HEK293T (cell line): ENCODE measurements at places on chromosomes 5 and 9.

GRCh38 chr5:16431490-16431889, 34.1 kb downstream of the ZNF622 start:
- no peak for DNase-seq

DNA sequence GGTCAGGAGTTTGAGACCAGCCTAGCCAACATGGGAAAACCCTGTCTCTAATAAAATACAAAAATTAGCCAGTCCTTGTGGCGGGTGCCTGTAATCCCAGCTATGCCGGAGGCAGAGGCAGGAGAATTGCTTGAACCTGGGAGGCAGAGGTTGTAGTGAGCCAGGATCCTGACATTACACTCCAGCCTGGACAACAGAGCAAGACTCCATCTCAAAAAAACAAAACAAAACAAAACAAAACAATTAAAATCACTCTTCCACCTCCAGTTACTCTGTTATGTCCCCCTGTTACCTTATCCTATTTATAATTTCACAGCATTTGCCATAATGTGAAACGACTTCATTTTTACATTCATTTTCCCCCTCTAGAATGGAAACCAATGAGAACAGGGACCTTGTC, 54.4 kb downstream of the CXXC5 start:
- DNase-seq: no peak

- DNase-seq: no peak
Measured at GRCh38 chr5:173472164-173472563, 143.9 kb upstream of the STC2 start.

DNA sequence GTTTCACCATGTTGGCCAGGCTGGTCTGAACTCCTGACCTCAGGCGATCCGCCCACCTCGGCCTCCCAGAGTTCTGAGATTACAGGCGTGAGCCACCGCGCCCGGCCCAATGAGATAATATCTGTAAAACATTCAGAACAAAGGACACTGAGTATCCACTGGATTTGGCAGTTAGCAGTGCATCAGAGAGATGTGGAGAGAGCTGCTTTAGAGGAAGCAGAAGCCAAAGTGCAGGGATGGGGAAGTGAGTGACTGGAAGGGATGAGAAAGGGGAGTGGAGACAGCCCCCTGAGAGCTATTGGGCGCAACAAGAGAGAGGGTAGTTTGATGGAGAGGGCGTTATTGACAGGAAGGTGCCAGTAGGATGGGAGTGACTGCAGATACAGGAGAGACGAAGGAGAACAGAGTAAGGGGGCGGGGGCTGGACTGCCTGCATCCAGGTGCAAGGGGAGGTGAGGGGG, 157.5 kb upstream of the SHB start:
- DNase-seq: peak; percentile 25

DNA sequence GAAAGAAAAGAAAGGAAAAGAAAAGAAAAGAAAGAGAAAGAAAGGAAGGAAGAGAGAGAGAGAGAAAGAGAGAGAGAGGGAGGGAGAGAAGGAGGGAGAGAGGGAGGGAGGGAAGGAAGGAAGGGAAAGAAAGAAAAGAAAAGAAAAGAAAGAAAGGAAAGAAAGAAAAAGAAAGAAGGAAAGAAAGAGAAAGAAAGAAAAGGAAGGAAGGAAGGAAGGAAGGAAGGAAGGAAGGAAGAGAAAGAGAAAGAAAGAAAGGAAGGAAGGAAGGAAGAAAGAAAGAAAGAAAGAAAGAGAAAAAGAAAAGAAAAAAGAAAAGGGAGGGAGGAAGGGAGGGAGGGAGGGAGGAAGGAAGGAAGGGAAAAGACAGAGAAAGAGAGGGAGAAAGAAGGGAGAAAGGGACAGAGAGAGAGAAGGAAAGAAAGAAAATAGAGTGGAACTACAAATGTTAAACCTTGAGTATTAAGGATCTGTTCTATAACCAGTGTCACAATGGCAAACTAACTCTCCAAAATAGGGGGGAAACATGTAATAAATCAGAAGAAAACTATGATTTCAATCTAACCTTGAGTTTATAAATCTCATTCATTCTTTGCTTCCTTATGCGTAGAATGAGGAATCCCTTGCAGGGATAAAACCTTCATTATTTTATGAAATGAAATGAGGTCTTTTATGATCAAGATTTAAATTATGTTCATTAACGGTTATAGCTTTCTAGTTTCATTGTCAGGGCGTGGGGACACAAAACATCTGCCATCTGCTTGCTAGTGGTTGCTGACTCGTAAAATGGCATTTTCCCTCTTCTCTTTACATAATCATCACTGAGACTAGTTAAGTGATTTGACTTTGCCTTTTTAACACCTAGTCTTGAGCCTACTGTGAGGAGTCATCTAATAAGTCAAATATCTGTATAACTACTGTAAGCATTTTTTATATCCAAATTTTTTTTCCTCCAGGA, 40.7 kb upstream of the RAD23B start:
- no peak for DNase-seq

DNA sequence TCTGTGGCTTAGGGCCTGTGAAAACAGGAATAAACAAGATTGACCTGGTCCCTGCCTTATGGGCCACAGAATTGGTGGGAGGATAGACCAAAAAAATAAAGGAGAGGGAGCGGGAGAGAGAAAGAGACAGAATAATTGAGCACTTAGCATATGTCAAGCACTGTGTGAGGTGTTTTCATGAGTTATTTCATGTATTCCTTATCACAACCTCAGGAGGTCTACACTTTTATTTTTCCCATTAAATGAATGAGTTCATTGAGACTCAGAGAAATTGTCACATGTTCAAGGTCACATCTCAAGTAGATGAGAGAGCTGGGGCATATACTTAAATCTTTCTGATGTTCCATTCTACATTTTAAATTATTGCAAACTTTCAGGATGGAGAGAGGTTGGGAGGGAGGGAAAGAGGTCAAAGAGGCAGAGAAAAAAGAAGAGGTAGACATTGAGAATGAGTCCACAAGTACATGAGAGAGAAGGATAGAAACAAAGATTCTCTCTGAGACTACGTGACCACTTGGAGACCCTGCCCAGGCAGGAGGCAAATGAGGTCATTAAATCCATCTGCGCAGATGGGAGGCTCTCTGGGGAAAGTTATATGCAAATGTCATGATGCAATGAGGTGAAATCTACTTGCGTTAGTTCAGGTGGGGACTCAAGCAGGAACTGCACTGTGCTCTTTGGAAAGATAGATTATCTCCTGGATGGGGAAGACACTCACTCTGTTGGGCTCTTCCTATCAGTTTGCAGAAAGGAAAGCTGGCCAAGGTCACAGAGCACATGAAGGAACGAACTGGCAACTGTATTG, 241.5 kb downstream of the PAPPA start:
- no peak for DNase-seq

DNA sequence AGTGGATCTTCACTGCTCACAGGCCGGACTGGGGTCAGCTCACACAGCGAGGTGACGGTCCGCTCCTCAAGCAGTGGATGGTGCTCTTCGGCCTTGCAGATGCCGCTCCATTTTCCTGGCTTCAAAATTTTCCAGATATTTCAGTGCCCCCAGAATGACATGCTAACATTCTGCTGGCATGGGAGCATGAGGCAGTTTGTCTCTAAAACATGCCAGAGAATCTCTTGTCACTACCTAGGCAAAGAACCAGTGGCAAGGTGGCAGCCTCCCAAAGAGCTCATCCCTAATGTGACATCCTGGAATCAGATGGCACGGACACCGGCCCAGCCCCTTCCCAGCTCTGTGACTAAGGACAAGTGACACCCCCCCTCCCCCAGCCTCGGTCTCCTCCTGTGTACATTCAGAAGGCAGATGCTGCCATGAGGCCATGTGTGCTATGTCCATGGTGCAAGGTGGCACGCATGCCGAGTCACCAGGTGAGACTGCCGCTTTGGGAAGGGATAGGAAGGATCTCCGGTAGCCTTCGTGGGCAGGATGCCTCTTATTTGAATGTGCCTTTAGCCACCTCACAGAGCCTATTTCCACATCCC, 2.7 kb downstream of the S1PR3 start:
- no peak for DNase-seq

DNA sequence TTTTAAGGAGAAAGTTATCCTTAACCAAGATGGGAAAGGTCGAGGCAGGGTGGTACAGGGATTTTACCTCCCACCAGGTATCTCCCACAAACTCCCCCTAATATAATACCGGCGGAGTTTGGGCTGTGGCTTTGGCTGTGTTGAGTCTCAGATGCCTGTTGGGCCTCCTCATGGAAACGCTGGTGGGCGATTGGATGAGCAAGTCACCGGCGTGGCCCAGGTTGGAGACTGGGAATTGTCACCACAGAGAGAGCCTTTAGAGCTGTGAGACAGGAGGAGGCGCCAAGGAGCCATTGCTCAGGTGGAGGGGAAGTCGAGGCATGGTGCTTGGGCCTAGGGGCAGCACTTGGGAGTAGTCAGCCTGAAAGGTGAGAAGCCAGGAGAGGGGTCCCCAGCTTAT, 3.4 kb upstream of the CAMSAP1 start:
- DNase-seq: no peak

DNA sequence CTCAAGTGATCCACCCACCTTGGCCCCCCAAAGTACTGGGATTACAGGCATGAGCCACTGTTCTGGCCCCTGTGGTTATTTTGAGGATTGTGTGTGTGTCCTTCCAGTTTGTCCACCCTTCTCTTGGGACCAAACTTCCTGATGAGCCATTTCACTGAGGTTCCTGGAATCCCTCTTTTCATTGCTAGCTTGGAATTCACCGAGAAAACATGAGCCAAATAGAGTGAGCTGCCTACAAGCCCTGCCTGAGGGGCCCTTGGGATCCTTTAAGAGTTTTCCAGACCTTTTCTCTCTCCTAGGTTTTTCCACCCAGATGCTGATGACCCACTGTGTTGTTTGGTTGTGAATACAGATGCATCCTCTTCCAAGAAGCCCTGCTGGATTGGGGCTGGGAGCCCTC, 13.2 kb upstream of the KIF12 start:
- DNase-seq: no peak

DNA sequence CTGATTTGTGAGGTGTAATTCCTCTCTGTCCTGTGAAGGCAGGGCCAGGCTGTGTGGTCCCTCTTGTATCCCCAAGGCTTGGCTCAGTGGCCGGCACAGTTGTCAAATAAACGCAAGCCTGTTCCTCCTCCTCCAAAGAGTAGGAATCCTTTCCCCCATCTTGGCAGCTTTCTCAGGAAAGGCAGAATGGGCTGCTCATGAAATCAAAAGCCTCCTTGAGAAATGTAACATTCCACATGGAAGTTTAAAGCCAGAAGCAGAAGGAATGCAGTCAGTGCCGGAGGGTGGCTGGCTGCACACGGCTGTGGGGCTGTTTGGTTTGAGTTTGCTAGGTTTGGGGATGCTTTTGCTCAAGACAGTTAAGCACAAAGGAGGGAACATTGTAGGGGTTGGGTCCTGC, 34.5 kb upstream of the MED10 start:
- DNase-seq: no peak

GRCh38 chr5:6584727-6585126, 48.1 kb downstream of the NSUN2 start:
- DNase-seq: no peak

GRCh38 chr9:94697972-94698581, 28.4 kb upstream of the AOPEP start:
- DNase-seq: peak; percentile 14
